Naive B cell (primary cell): ENCODE measurements at places on chromosomes 1 and 21. TPM values are rescaled to one million over a fixed set of nuclear protein-coding genes. Genes with fewer than 3 reads are reported as not detected.

NR1I3 gene
- not detected for polyA plus RNA-seq

KCNJ15 gene
- polyA plus RNA-seq = not detected

LAPTM5 gene
- polyA plus RNA-seq = 1,442 TPM

LRRC71 gene
- not detected for polyA plus RNA-seq

PRDM15 gene
- polyA plus RNA-seq = 1.4 TPM

G0S2 gene
- not detected for polyA plus RNA-seq

- H3K27me3 ChIP-seq = no peaks in the 10 kb centered on the region
- no peak for DNase-seq
- H3K4me1 ChIP-seq = peaks cover 5% of the 10 kb centered on the region
- no peak overlapping the region for H3K4me3 ChIP-seq
- H3K27ac ChIP-seq = no peak overlapping the region
Measured at GRCh38 chr1:206595581-206596318, 16.5 kb downstream of the EIF2D start.

- no peaks in the 10 kb centered on the region for H3K27me3 ChIP-seq
- H3K36me3 ChIP-seq = peaks cover 26% of the 10 kb centered on the region
Measured at GRCh38 chr1:13723810-13724209, 23.8 kb downstream of the PRDM2 start.

DNA sequence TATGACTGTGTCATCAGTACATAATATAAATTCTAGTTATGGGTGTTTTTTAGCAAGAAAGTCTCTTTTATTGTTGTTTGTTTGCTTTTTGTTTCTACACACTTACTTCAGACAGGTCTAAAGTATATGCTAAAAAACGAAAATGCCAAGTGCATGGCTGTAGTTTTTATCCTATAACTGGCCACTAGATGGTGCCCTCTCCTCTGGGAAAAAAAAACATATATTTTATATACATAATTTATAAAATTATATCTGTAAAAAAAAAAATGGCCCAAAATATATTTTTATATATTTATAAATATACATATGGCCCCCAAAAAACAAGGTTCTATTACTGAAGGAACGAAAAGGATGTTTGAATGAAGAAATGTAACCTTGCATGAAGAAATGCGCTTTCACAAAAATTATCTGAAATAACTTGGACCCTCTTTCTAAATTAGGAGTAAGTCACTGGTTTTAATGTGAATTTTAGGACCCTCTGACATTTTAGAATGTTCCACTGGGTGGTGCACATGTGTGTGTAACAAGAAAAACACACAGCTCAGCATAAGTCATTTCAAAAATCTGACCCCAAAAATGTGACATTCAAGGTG is 93.5 kb downstream of the TTLL7 start:
- H3K27ac ChIP-seq = no peak overlapping the region
- no peaks in the 10 kb centered on the region for H3K36me3 ChIP-seq
- peak; percentile 7 for DNase-seq
- no peaks in the 10 kb centered on the region for H3K4me1 ChIP-seq
- peaks cover 11% of the 10 kb centered on the region for H3K27me3 ChIP-seq
- H3K4me3 ChIP-seq = no peak overlapping the region

- no peaks in the 10 kb centered on the region for H3K27me3 ChIP-seq
- H3K36me3 ChIP-seq = no peaks in the 10 kb centered on the region
- no peak overlapping the region for H3K4me3 ChIP-seq
- no peaks in the 10 kb centered on the region for H3K4me1 ChIP-seq
- no peak overlapping the region for H3K27ac ChIP-seq
Measured at GRCh38 chr1:61387829-61388228, 305.5 kb downstream of the NFIA start.

GRCh38 chr21:37060296-37060695 is 12.6 kb downstream of the PIGP start:
- H3K27me3 ChIP-seq = no peaks in the 10 kb centered on the region
- no peak for DNase-seq
- H3K4me1 ChIP-seq = peaks cover 6% of the 10 kb centered on the region
- no peak overlapping the region for H3K27ac ChIP-seq

- peaks cover 35% of the 10 kb centered on the region for H3K4me1 ChIP-seq
- H3K4me3 ChIP-seq = no peak overlapping the region
- H3K27me3 ChIP-seq = peaks cover 3% of the 10 kb centered on the region
- H3K27ac ChIP-seq = peak overlapping the region; percentile 76
Measured at GRCh38 chr1:248783367-248783766, 27.8 kb upstream of the LYPD8 start.

- H3K27me3 ChIP-seq = no peaks in the 10 kb centered on the region
- H3K36me3 ChIP-seq = peaks cover 26% of the 10 kb centered on the region
- H3K4me1 ChIP-seq = peaks cover 35% of the 10 kb centered on the region
- DNase-seq = no peak
- no peak overlapping the region for H3K4me3 ChIP-seq
- no peak overlapping the region for H3K27ac ChIP-seq
Measured at GRCh38 chr1:174408146-174408545, 39.6 kb upstream of the GPR52 start.

DNA sequence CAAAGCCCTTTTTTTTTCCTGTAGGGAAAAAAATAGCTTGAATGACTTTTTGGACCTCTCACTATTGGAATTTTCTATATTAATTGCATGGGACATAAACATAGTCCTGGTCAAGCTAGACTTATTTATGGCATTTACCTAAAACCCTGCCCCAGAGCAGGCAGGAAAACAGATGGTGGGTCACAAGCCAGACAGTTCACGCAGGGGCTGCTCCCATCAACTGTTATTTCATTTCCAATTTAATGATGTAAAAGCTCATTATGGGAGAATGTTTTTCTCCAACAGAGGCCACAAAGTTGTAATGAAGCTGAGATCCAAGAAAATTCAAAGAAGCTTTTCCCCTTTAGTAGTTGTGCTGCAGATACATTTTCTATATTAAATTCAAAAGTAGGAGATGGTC is 99.2 kb downstream of the SGIP1 start:
- DNase-seq = no peak
- H3K36me3 ChIP-seq = no peaks in the 10 kb centered on the region
- H3K27me3 ChIP-seq = no peaks in the 10 kb centered on the region
- no peak overlapping the region for H3K27ac ChIP-seq
- no peaks in the 10 kb centered on the region for H3K4me1 ChIP-seq
- H3K4me3 ChIP-seq = no peak overlapping the region

DNA sequence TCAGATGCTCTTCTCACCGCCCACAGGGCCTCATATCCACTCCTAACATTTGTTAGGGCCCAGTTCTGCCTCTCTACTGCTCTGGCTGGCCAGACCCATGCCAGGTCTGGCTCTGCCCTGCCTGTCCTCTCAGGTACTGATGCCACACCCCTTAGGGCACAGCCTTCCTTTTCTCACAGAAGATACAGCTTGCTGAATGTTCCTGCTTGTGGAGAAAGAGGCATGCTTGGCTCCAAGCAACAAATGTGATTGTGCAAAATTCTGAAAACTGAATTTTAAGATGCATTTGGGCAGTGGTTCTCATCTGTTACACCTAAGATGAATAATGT is 178.1 kb downstream of the TGFBR3 start:
- DNase-seq = no peak
- no peaks in the 10 kb centered on the region for H3K4me1 ChIP-seq
- no peak overlapping the region for H3K27ac ChIP-seq
- H3K4me3 ChIP-seq = no peak overlapping the region
- no peaks in the 10 kb centered on the region for H3K36me3 ChIP-seq

GRCh38 chr21:20882462-20883407 is 115.5 kb upstream of the NCAM2 start:
- no peak overlapping the region for H3K27ac ChIP-seq
- no peaks in the 10 kb centered on the region for H3K4me1 ChIP-seq
- no peak for DNase-seq

DNA sequence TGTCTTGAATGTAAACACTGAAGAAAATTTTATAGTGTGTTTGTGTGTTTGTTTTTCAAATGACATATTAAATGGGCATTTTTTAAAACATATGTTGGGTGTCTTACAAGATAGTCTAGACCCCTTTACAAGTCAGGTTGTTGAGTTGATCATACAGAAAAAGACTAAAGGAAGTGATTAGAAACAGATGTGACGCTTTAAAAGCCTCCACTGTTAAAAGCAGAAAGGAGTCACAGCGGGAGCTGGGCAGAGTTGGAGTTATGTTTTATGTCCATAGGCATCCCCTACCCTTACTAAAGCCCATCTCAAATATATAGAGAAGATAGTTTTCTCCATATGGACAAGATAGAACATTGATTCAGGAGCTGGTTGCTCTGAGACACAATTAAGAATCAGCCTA is 393.9 kb downstream of the PLPP3 start:
- no peaks in the 10 kb centered on the region for H3K36me3 ChIP-seq
- no peak overlapping the region for H3K4me3 ChIP-seq
- H3K4me1 ChIP-seq = no peaks in the 10 kb centered on the region

DNA sequence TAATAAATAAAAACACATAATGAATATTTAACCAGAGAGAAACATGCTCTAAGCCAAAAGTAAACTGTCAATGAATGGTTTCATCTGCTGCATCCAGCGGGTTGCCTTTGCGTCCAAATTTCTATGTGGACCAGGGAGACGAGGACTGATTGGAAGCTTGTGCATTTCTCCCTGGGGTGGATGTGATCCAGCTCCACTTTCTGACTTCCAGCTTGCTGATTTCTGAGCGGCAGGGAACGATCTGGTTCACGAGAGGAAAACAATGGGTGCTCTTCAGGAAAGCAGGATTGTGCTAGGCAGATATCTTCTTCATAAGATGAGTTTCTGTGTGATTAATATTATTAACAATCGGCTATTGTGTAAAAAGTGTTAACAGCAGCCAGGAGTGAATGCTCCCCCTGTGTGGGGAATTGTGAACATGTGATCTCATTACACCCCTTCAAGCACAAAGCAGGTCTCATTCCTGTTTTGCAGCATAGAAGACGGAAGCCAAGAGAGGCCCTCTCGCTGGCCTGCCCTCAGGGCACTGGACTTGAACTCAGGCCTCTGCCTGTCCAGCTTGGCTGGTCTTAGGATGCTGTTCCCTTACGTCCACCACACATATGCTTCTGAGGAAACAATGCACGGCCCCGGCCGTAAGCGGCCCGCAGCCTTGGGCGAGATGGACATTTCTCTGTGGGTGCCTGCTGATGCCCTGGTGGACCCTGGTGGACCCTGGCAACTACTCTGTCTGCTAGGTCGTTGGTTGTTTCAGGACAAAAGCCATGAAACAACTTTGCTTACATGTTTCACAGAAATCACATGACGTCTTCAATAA is 183.4 kb upstream of the C1orf174 start:
- peaks cover 4% of the 10 kb centered on the region for H3K4me1 ChIP-seq
- no peak overlapping the region for H3K4me3 ChIP-seq
- no peak overlapping the region for H3K27ac ChIP-seq
- peaks cover 17% of the 10 kb centered on the region for H3K27me3 ChIP-seq
